ENCODE measurements at places on chromosomes 5 and 9.

DNA sequence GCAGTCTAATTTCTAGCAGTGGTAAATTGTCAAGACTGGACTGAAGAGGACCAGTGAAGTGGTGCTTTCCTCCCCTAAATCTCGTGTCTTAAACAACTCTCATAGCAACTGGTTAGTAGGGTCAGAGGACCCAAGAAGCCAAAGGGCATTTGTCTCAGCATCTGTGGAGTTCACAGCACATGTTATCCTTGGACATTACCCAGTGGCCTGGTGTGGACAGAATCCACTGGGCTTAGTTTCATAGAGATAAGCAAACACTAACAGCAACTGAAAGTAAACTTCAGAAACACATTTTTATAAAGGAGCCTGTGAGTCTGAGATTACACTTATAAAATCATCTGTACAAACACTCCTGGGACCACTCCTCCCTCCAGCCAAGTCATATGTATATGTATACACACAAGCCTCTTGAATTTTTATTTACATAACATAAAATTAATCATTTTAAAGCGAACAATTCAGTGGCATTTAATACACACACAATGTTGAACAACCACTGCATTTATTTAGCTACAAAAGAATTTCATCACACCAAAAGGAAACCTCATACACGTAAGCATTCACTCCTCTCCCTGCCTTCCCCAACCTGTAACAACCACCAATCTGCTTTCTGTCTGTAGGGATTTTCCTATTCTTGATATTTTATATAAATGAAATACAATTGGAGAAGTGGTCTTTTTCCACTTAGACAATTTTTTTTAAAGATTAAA lies 457.8 kb downstream of the RASEF start:
- peak; percentile 17 for DNase-seq

DNA sequence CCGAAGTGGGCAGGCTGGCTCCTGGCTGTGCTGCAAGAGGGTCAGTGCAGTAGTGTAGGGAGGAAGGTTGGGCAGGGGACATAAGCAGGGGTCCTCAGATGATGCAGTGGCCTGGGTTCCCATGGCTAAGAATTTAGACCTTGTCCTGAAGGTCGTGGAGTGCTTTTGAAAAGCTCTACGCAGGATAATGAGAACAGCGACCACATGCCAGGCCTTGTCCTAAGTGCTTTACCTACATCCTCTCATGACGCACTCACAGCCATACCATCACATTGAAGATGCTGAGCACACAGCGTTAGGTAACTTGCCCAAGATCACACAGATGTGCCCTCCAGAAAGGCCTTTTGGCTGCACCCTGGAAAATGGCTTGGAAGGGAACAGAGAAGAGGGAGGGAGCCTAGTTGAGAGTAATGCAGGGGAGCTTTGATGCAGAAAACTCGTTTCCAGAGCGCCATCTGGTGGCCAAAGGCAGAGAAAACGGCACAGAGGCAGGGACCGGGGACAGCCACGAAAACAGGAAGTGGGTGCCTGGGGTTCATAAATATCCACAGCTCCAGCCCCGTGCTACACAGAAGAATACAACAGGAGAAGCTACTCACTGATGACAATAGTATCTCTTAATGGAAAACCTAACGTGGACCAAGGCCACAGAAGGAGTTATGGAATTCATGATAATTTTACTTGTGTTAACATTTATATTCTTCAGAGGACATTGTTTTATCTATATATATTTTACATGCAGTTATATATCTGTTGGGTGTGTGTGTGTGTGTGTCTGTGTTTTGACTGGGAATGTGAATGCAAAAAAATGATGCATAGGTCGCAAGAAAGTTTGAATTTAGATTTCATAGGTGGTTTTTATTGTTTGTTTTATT lies 2.7 kb upstream of the PCDH12 start:
- DNase-seq = peak; percentile 91

DNA sequence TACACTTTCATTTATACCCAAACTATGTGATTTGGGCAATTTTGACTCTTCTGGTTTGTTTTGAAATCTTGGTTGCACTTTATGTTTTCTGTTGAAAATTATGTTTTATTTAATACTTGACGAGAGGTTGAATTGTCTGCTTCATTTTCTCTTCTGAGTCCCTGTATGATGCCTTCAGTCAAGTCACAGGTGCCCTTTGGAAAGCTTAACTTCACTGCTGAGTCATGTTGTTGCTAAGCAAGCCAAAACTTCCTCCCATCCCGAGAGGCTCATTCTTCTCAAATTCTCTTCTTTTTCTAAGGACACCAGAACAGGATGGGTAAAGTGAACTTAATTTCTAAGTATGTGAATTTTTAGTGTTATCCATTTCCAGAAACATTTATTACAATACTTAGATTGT lies 455.3 kb upstream of the PTGER4 start:
- no peak for DNase-seq

- DNase-seq = no peak
Observed at GRCh38 chr5:167065794-167066193, 1225.7 kb upstream of the WWC1 start.

GRCh38 chr5:178487911-178488600 lies 102.1 kb downstream of the COL23A1 start:
- no peak for DNase-seq

DNA sequence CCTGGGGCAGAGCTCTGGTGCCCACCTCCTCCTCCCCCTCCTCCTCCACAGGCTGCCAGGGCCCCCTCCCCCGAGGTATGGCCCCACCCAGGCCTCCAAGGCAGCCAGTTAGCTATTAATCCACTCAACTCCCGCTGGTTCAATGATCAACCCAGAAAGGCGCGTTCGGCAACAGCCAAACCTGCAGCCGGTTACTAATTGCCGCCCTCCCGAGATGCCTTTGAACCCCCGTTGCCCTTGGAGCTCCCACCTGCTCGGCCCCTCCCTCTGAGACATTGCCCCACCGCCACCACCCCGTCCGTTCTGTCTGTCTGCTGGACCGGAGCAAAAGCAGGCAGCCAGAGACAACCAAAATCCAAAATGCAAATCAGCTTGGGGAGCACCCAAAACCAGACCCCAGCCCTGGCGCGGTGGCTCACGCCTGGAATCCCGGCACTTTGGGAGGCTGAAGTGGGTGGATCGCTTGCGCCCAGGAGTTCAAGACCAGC lies 25.8 kb downstream of the NOTCH1 start:
- no peak for DNase-seq

DNA sequence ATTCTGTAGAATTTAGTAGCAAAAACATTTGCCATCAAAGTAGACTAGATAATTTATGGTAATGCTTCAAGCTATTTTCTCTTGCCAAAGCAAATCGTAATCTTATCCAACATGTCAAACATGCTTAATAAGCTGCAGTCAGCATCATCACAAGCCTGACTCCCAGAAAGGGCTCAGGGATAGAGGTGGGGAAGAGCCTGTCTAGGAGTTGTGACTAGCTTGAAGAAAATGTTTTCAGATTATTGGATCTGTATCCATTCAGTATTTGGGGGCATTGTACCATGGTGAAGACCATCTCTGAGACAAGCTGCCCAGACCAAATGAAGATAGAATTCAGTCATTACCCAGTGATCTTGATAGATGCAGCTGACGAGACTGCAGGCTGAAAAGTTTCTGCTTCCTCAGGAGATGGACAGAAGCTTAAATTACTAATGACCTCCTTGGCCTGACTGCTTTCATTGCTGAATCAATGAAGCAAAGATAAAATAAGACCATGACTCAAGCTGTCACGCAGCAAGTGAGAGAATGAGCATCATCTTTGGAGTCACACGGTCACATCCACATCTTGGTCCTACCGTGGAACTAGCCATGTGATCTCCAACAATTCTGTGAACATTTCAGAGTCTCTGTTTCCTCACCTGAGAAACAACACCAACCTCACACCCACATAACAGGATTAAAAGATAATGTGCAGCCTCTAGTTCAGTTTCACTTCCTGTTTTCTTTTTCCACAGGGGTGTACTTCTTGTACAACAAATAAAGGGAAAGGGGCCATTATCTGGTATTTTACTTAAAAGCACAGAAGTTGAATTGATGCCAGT lies 9.4 kb downstream of the ERAP2 start:
- DNase-seq = no peak

DNA sequence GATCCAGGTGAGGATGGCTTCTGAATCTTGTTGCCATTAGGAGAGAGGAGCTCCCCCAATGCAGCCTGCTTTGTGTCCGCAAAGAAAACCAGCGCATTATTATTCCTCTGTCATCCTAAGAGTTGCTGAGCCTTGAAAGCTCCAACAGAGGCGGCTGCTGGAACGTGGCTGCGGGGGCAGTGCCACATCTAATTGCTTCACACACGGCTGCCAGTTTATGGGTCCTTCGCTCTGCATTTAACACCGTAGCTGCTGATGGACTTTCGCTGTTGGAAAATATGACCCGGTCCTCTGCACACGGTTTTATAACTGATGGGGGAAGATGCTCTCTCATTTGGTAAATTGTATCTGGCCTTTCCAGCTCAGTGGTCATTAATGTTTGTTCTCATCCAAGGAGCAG lies 38.0 kb downstream of the ZNF622 start:
- no peak for DNase-seq

DNA sequence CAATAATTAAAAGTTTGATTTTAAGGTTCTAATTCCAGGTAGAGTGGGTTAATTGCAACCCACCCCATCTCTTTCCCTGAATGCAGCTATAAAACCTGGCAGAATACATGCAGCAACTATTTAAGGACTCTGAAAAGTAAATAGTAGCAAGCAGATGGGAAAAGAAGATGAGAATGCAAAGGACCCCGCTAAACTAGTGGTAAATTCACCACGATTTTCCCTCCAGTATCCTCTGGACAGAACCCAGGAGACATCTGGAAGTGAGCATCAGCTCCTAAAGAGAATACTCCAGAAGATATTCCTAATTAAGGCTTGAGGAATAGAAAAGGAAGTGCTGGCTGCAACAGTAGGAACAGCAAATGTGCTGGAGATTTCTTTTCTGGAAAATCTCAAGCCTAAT lies 170.9 kb downstream of the FRMD3 start:
- no peak for DNase-seq

DNA sequence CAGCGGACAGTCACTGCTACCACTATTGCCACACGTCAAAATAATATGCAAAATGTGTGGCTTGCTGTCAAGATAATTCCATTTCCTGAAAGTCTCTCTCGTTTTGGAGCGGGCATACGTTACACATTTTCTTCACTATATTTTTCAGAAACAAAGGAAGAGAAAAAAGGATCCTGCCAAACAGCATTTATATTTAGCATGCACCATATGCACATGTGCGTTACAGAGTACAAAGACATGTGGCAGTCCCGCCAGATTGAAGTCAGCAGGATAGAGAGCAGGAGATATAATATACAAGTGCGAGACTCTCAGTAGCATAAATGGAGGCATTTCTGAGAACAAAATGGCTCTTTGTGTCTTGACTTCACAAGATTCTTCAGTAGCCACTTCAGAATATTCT lies 221.6 kb upstream of the KIF2A start:
- no peak for DNase-seq

Measured in right hindlimb (tissue), 1 donor.